Urinary bladder (tissue), 4 donors: ENCODE measurements at places on chromosomes 4 and X. TPM values are rescaled to one million over a fixed set of nuclear protein-coding genes. Genes with fewer than 3 reads are reported as not detected.

GRCh38 chr4:31045724-31046318, 325.7 kb downstream of the PCDH7 start:
- DNase-seq = no peak

DNA sequence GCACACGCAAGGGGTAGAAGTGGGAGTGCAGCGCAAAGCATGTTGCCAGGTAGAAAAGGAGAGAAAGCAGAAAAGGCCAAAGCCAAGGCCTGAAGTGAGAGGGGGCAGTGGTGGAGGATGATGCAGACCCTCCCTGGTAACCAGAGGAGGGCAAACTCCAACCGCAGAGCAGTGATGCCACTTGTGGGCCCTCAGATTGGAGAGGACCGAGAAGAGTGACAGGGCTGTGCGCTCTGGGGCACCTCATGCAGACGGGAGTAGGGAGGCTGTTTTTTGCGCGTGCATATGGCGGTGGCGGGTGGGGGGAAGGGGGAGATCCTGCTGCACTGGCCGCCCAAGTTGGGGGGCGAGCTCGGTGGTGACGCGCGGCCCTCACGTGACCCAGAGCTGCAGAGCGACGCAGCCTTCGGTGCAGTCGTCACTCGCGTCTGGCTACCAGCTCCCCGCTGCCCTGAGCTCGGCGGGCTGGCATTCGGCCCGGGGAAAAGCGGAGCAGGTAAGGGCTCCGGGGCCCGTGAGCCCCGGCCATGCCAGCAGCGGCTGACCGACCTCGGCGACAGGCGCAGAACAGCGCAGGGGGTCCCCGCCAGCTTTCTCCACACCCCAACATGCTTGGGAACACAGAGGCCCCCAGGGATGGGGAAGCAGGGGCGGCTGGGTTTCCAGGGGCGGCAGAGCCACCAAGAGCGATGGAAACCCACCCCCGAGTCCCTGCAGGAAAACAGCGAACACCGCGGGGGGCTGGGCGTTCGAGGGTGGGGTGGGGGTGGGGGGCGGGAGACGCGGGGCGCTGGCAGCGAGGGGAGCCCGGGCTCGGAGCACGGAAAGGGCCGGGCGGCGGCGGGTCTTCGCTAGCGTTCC, at the start of gene BEX3:
Gene BEX3, plus strand, starts transcription at position 421 of the 861 bp plus-strand sequence. CDS start 984 bp downstream, outside the sequence.
- no peak for DNase-seq

MAGEC3 gene
- total RNA-seq = not detected

GRCh38 chr4:153014460-153014859, 78.3 kb downstream of the FHDC1 start:
- no peak for DNase-seq

- DNase-seq = no peak
These were observed 103.0 kb upstream of the MAML3 start for GRCh38 chr4:140256941-140257340.

RPS6KA6 gene
- 9.6 TPM for total RNA-seq

CCNA2 gene
- total RNA-seq = 34.3 TPM

DNA sequence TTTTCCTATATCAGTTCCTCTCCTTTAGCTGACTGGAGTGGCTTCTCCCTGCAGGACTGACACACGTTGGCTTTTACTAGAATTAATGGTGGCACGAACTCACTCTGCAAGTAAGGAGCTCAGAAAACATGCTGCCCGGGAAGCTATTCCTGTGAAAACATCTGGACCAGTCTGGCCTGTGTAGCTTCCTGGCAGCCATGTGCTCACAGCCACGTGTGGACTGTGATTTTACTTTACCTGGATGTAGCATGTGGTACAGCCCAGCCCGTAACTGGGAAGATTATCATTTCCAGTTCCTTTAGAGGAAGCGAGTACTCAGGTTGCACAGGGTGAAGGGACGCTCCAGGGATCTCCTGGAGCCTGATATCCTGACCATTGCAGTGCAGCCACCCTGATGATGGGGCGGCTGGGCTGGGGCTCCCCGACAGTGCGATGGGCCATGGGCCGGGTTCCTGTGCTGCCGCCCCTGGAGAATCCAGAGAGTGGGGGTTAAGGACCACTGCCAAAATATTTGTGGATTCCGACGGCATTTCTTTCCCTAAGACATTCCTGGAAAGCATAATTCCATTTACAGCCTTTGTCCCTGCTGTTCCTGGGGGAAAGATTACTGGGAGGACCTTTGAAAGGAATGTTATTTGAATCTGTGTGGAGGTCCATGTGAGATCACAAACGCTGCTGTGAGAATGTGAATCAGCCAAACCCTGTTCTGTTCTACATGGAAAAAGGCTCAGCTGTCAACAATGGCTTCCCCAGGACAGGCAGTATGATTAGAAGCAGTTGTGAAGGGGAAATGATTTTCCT, 35.0 kb downstream of the PROM1 start:
- no peak for DNase-seq

BEND2 gene
- total RNA-seq = not detected

GRCh38 chr4:6264225-6264540, 5.5 kb upstream of the WFS1 start:
- no peak for DNase-seq

DNA sequence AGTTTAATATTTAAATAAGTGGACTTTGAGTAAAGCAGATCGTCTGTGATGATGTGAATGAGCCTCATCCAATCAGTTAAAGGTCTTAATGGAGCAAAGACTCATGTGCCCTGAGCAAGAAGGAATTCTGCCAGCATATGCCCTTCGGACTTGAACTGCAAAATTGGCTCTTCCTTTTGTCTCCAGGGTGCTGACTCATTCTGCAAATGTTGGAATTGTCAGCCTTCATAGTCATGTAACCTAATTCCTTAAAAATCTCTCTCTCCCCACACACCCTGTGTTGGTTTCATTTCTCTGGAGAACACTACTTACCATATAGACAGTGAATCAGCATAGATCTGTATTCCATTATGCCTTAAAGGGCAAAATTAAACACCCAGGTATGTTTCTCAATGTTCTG, 609.8 kb upstream of the GALNTL6 start:
- no peak for DNase-seq

DNA sequence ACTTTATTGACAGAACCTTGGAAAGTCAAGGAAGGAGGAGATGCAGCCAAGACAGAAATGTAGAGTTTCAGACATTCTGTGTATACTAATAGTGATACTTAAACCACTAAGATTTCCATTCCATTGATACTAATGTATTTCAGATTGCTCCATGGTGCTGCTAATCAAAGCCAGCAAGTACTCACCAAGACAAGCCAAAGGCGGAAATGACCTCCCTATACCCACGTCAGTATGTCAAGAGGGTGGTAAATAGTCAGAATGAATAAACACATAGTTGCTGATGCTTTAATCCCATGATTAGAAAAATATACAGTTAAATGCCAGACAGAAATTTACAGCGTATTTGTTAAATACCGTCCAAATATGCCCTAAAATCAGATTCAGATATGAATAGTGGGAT, 417.8 kb upstream of the INTU start:
- DNase-seq = no peak

GRCh38 chr4:104571341-104571740, 76.6 kb upstream of the CXXC4 start:
- DNase-seq = no peak

GRCh38 chrX:12378706-12379105, 240.4 kb downstream of the FRMPD4 start:
- DNase-seq = no peak

DNA sequence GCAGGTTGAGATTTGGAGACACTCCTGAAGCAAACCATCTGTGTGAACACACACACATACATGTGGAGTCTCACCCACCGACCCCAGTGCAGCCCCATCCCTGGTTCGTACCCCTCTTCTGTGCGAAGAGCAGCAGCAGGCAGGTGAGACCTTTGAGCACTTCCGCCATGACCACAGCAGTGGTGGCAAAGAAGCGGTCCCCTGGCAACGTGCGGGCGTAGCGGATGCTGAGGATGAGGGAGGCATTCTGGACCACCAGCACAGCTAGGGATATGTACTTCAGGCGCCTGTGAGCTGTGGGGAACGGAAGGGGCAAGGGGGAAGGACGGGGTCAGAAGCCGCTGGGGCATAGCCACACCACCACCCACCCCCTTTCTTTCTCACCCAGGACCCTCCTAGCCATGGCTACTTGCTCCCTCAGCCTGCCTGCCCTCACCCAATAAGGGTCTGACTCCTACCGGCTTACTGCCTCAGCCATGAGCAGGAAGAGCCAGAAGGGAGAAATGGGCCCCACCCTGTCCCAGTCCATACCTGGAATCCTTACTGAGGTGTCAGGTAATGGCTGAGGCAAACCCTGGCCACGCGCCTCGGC, 1.6 kb downstream of the SLC35A2 start:
- DNase-seq = no peak

RLIM gene
- total RNA-seq = 71.7 TPM
